GM19239 (cell line): ENCODE measurements at places on chromosomes 4 and X.

DNA sequence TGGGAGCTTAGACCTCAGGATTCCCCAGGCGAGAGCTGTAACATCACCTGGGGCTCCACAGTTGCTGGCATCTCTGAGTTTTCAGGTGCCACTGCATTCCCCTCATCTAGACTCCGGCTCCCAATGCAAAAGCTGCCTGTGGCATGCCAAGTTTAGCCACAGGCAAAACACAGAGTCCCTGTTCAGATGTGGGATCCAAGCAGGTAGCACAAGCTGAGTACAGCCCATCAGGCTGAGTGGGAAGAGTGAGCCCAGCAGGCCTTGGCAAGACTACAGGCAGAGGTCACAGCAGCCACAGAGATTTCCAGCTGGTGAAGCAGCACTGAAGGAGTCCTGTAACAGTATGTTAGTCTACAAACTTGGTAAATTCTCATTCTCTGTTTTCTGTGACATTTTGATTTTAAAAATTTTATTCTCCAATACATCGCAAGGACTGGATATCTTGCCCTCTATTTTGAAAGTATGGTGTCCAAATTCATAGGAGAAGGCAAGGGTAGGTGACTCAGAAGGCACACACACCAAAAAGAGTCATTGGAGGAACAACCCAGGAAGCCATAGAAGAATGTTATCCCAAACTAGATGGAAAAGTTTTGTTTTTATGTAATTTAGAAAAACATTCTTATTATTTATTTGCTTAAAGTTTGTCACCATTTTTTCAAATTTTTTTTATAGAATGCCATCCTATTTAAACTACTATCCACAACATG, 13.6 kb upstream of the CXCL2 start:
- no peak for DNase-seq

DNA sequence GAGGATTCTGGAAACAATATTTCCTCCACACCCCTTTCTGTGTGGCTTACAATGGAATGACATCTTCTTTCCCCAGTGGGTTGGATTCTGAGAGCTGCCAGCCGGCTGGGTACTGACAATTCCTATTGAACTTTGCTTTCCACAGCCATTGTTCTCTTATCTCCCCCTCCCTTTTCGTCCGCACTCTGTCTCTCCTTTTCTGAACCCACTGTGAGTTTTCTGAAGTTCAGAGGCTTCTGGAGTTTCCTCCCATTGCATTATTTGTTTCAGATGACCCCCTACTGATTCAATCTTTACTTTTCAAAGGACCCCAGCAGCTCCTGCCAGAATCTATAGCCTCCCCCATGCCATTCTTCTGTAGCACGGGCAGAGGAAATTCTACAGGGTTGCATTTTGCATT, 10.4 kb downstream of the SMPX start:
- DNase-seq, result no peak

DNA sequence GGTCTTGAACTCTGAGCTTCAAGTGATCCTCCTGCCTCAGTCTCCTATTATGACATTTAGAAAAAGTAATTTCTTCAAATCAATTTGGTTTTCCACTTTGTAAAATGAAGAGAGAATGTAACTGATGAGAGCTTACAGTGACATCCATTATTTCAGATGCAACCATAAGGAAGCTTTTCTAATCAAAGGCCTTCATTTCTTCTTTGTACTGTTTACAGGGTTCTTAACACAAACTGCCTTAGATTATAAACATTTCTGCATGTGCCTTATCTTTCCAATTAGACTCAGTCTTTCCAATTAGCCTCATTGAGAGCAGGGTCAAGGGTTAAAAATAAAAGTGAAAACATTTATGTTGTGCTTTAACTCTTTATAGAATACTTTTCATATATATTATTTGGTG, 71.8 kb downstream of the WWC2 start:
- no peak for DNase-seq

GRCh38 chrX:12984603-12985319, 9.9 kb downstream of the TMSB4X start:
- no peak for DNase-seq

- no peak for DNase-seq
Measured at GRCh38 chr4:140497747-140498636, at the start of gene MGAT4D. Gene MGAT4D, minus strand, starts transcription at chr4:140498293. Its CDS starts 71 bp downstream, at chr4:140498222.

DNA sequence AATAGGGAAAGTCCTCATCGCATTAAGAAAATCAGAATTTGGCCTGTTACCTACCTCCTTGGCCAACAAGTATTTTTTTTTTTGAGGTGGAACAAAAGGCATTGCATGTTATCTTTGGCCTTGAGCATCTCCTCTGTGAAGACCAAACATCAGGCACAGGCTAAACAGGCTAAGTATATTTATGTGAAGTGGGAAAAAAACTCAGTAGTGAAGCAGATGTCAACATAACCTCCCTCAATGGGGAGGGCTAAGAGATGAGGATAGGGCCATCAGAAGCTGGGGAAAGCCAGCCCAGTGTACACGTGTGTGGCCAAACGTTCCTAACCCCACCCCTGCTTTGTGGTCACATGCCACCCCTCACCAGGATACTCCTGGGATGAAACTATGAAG, 102.5 kb downstream of the FNIP2 start:
- DNase-seq, result no peak

DNA sequence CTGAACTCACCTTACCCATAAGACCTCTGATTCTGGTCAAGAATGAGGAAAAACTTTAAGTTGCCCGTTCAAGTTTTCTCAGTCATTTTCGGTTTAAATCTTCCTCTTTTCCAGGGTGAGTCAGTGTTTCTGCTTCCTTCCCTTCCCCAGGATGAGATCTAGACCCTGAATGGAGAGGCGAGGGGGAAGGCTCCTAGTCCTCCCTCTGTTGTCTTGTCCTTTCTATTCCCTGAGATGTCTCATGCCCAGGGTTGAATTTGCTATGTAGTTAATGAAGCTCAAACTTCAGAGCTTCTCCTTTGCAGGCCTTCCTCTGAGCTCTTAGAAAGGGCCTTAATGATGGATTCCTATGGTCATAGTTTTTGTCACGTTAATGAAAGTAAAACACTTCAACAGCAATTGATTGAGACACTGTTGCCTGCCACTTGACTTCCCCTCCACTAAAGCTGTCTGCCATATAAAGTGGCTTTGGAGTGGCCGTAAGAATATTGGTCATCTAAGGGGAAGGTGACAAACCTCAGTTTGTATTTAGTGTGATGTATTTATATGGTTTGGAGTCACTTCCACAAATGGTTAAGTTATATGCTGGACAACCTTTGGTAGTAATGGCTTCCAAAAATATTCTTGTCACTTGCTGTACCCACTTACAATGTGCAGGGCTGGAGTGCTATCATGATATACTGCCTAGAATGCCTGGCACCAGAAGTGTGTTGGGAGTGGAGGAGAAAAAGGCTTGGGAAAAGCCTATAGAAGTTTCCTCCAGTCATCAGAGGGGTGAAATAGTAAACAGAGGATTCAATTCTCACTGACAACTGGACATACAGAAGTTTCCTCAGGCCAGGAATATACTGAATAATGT, 24.3 kb upstream of the GPRIN3 start:
- no peak for DNase-seq

DNA sequence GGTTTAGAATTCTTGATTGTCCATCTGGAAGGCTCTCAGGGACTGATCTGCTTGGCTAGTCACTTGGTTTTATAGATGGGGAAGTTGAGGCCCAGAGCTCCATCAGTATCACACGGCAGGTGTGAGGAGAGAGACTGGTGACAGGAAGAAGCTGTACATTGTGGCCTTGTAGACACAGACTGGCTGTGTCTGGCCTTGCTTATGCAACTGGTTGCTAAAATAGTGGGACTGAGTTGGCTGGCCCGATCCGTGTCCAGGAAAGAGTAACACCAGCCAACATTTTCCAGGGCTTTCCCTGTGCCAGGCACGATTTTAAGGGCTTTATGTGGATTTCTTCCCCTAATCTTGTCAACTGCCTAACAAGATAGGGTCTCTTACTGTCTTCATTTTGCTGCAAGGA, 2.8 kb downstream of the TBC1D14 start:
- DNase-seq, result no peak

DNA sequence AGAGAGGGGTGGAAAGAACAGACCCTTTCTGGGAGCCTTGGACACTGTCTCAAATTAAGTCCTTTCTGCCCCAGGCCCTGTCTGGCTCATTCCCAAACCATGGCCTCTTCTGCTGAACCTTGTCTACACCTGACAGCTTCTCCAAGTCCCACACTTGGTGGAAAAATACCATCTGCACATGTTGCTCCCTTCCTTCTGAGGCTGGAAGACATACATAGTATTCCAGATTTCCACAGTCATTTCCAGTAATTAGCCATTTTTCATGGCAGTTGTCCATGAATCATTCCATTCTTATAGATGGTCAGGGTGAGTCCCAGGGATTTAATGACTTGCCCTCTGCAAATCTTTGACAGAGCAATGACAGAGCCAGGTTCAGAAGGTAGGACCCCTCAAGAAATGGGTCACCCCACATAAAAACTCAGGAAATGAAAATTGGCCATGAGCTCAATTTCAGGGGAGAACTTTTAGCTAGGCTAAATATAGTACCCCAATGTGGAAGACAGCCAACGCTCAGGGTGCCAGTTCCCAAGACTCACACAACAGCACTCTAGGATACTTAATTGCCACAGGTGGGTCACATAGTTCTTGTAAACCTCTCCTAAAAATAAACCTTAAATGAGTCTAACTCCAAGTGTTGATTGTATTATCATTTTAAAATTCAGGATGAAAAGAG, 16.2 kb upstream of the DAPP1 start:
- no peak for DNase-seq

DNA sequence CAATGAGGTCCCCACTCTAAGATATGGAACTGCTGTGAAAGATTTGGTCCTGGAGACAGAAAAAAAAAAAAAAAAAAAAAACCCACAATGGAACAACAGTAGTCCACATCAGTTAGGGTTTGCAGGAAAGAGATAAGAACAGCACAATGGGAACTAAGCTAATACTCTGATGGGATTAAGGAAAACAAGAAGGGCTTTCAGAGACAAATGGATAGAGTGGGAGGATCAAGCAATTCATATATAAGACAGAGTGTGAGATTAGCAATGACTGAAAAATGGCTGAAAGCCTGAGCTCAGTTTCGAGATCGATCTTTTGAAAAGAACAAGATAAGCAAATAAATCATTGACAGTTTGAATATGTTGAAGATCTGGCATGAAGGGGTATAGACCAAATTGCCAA, 188.4 kb upstream of the TRPC5 start:
- DNase-seq, result no peak

GRCh38 chr4:151906438-151906837, 145.6 kb upstream of the GATB start:
- DNase-seq, result no peak

GRCh38 chr4:121706595-121707021, 9.8 kb upstream of the ANXA5 start:
- no peak for DNase-seq

- no peak for DNase-seq
Measured at GRCh38 chrX:40632199-40632598, 9.0 kb downstream of the MPC1L start.
